Activated naive CD4-positive, alpha-beta T cell treated with anti-CD3 and anti-CD28 coated beads, Interleukin-2, amount 10 ng/mL, durations not matched to agents 5 hours and 36 hours (primary cell): ENCODE measurements at places on chromosomes 5 and 9. TPM values are rescaled to one million over a fixed set of nuclear protein-coding genes. Genes with fewer than 3 reads are reported as not detected.

The SPINK7 gene
- total RNA-seq = not detected

The TAF1L gene
- 0.02 TPM for total RNA-seq

The SLC6A18 gene
- 0.10 TPM for total RNA-seq

The SARDH gene
- 5.2 TPM for total RNA-seq

The CAVIN4 gene
- 0.12 TPM for total RNA-seq

The C9orf50 gene
- not detected for total RNA-seq

The TMEM215 gene
- not detected for total RNA-seq

The TEX53 gene
- not detected for total RNA-seq

The PCDHB3 gene
- total RNA-seq = not detected

The ZNF883 gene
- 0.60 TPM for total RNA-seq

The TMC1 gene
- not detected for total RNA-seq

The OR1J2 gene
- total RNA-seq = not detected

The OSMR gene
- total RNA-seq = not detected

The MYORG gene
- 3.6 TPM for total RNA-seq

The TIGD6 gene
- total RNA-seq = 2.5 TPM

The IFNK gene
- not detected for total RNA-seq

The FOXD1 gene
- total RNA-seq = not detected

The GLT6D1 gene
- not detected for total RNA-seq

The AHRR gene
- 11.1 TPM for total RNA-seq

The PTPN3 gene
- 0.03 TPM for total RNA-seq

The INSL4 gene
- not detected for total RNA-seq

The MEGF10 gene
- total RNA-seq = not detected

The GRAMD2B gene
- total RNA-seq = 4.2 TPM

The SCGB3A2 gene
- not detected for total RNA-seq

The EFCAB9 gene
- not detected for total RNA-seq

The OTULINL gene
- 33.0 TPM for total RNA-seq

The SLC9A3 gene
- 1.7 TPM for total RNA-seq

The PNPLA7 gene
- 7.9 TPM for total RNA-seq

The ARL15 gene
- 11.8 TPM for total RNA-seq

The PAPPA gene
- not detected for total RNA-seq
